SJSA1 (cell line): ENCODE measurements at places on chromosomes 7 and 10. TPM values are rescaled to one million over a fixed set of nuclear protein-coding genes. Genes with fewer than 3 reads are reported as not detected.

DNA sequence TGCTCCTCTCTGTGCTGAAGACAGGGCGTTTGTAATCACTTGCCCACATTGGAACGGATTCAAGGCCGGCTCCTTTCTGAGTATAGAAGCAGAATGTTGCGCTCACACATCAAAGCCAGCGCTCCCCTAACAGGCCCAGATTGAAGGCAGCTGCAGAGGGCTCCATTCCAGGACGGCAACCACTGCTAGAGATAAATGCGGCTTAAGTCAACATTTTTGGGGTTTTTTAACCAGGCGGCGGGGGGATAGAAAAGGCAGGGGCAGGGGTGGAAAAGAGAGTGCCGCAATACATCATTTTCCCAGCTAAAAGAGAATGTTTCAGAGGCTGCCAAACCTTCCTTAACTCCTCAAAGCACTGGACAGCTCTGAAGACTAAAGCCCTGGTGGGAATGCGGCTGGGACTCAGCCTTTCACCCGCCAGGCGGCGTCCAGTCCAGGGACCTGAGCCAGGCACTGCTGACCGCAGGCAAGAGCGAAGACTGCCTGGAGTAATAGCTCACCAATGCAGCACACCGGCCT is 189.6 kb downstream of the TNS3 start:
- no peak for DNase-seq

GRCh38 chr10:36717118-36717517 is 408.3 kb upstream of the ANKRD30A start:
- no peak for DNase-seq

- DNase-seq, result no peak
Observed at GRCh38 chr7:47663213-47663612, 81.3 kb upstream of the TNS3 start.

GRCh38 chr10:6009150-6009549 is 31.8 kb upstream of the IL15RA start:
- no peak for DNase-seq

GRCh38 chr7:122988333-122988732 is 7.2 kb downstream of the TAS2R16 start:
- DNase-seq, result no peak

GRCh38 chr7:12124028-12124427 is 87.1 kb upstream of the TMEM106B start:
- DNase-seq, result no peak

DNA sequence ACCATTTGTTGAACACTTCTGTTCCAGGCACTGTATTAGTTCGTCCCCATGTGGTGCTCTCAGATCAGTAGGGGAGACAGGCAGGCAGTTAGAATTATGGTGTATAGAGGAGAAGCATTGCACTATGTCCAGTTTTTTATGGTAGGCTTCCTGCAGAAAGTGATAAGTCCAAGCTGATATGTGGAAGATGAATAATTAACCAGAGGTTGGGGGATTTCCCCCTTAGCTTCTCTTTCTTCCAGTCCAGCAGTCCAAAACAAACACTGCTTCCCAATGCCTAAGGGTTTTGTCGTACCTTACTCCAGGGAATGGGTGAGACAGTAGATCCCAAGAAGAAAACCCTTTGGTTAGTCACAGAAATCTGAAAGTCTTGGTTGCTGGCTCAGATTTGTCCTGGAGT is 19.2 kb downstream of the HIF1AN start:
- no peak for DNase-seq

DNA sequence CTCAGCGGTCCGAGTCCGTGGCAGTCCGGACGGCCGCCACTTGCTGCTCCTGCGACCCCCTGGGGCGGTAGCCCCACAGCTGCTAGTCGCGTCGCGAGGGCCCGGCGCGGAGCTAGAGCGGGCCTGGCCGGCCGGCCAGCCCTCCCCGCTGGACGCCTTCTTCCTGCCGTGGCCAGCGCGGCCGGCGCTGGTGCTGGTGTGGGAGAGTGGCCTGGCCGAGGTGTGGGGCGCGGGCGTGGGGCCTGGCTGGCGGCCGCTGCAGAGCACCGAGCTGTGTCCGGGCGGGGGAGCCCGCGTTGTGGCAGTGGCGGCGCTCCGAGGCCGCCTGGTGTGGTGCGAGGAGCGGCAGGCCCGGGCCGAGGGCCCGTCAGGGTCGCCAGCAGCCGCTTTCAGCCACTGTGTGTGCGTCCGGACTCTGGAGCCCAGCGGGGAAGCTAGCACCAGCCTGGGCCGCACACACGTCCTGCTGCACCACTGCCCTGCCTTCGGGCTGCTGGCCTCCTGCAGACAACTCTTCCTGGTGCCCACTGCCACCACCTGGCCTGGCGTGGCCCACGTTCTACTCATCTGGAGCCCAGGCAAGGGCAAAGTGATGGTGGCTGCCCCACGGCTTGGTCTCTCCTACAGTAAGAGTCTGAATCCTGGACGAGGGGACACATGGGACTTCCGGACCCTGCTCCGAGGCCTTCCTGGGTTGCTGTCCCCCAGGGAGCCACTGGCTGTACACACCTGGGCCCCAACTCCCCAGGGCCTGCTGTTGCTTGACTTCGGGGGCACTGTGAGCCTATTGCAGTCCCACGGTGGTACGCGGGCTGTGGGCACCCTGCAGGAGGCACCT is 631 bp downstream of the HPS6 start:
- DNase-seq, result no peak

GRCh38 chr10:17454161-17455014 is at the start of gene ST8SIA6:
ST8SIA6 (minus strand) TSS chr10:17454595; CDS start chr10:17454255, 340 bp downstream.
- peak; percentile 35 for DNase-seq

SLC13A1 gene
- 0.09 and 0.84 TPM in 2 replicates for total RNA-seq

ABCB1 gene
- 3.0 and 4.9 TPM in 2 replicates for total RNA-seq
